ENCODE measurements at places on chromosomes 2 and 18. TPM values are rescaled to one million over a fixed set of nuclear protein-coding genes. Genes with fewer than 3 reads are reported as not detected.

The POU3F3 gene
- not detected for total RNA-seq

The COLEC12 gene
- 0.17 TPM for total RNA-seq

The TACR1 gene
- not detected for total RNA-seq

The GAL3ST2 gene
- not detected for total RNA-seq

The CROCC2 gene
- total RNA-seq: not detected

The KCNS3 gene
- not detected for total RNA-seq

DNA sequence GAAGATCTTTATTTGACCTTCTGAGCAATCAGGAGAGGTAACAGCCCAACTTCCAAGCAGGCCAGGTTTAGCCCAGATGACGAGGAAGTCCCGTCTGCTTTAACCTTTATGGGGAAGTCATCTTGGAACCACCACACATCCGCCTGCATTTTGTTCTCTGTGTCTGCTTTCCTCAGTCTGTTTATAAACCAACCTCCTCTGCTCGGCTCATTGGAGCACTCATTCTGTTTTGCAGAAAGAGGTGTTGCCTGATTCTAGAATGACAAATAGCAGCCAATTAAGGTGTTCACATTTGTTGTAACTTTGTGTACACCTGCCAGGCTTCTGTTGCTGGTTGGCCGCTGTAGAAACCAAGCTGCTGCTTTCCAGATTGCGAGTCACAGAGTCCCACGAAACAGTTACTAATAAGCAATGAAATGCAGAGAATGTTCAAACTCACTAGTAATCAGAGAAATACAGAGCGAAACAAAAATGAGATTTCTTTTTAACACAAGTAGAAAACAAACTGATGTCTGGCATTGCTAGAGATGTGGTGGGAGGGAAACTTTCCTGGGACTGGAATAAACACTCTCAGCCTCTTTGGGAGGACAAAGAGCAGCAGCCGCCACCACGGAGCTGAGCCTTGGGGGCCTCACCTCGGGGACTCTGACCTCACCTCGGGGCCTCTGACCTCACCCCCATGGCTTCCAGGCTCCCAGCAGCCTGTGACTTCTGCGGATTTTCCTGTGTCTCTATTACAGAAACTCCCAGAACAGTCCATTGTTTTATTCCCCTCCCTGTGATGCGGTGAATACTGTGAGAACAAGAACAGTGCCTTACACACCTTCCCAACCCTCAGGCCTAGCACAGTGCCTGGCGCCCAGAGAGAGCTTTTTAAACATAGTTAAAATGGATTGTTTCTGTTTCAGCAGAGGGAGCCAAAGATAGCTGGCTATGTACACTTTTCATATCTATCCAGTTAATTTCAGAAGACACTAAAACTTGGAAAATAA is 64.0 kb downstream of the MBP start:
- peaks cover 10% of the 10 kb centered on the region for H3K36me3 ChIP-seq
- H3K27me3 ChIP-seq: no peaks in the 10 kb centered on the region
- H3K27ac ChIP-seq: peak overlapping the region; percentile 78
- DNase-seq: peak; percentile 74

- no peak for DNase-seq
- H3K27me3 ChIP-seq: no peaks in the 10 kb centered on the region
- no peaks in the 10 kb centered on the region for H3K4me1 ChIP-seq
Measured at GRCh38 chr18:37346048-37346447, 219.6 kb downstream of the CELF4 start.

DNA sequence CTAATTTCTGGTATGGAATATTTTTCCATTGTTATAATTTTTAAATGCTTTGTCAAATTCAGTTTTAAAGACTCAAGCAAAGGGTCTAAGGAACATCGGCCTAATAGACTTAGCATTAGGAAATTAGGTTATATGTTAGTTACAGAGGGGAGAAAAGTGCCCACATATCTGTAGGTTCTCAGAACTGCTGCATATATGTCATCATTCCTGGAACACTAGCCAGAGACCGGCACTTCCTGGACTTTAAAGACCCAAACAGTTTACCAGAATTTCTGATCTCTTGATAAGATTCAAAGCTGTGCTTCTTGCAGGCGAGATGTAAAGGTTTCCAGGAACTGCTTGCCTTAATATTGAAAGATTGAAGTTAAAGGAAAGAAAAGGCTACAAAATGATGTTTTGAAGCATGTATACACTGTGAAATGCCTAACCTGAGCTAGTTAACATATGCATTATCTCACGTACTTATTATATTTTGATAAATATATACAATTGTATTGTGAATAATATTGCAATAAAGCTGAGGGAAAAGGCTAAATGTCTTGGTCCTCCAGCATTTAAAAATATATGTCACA is 993.6 kb downstream of the LRP1B start:
- H3K27ac ChIP-seq: no peak overlapping the region
- DNase-seq: no peak
- H3K36me3 ChIP-seq: no peaks in the 10 kb centered on the region
- H3K27me3 ChIP-seq: no peaks in the 10 kb centered on the region

DNA sequence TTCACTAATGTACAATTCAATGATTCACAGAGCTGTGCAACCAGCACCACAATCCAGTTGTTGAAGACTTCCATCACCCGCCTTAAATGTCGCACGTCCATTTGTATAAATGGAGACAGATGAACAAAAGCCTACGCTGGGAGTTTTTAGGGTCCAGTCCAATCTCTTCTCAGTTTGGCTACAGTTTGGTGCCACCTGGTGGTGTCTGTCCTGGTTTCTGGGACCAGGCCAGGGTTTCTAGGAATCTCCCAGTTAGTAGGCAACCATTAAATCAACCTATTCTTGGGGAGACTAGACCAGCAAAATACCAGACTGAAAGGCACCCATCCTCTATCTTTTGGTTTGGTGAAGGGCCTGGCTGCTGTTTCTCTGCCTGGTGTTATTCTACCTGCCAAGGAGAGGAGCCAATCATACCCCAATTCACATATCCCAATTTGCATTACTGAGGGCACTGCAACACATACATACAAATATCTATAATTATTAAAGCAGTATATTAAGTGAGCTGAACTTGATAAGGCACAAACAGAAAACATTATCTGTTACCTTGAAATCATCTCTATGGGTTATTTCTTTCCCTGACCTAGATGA is 3.2 kb upstream of the DDX1 start:
- no peak overlapping the region for H3K27ac ChIP-seq
- H3K27me3 ChIP-seq: no peaks in the 10 kb centered on the region
- no peak for DNase-seq
- H3K4me1 ChIP-seq: peaks cover 18% of the 10 kb centered on the region

DNA sequence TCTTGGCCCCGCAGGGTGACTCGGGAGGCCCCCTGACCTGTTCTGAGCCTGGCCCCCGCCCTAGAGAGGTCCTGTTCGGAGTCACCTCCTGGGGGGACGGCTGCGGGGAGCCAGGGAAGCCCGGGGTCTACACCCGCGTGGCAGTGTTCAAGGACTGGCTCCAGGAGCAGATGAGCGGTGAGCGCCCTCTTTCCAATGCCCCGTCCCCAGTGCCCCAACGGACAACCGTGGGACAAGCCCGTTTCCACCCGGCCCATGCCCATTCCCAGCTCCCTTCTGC is 2.6 kb upstream of the CHRND start:
- H3K36me3 ChIP-seq: no peaks in the 10 kb centered on the region
- H3K4me3 ChIP-seq: no peak overlapping the region
- H3K27me3 ChIP-seq: peaks cover 14% of the 10 kb centered on the region
- H3K4me1 ChIP-seq: peaks cover 26% of the 10 kb centered on the region

- no peaks in the 10 kb centered on the region for H3K36me3 ChIP-seq
- no peak overlapping the region for H3K27ac ChIP-seq
- no peaks in the 10 kb centered on the region for H3K27me3 ChIP-seq
- H3K4me1 ChIP-seq: no peaks in the 10 kb centered on the region
- no peak for DNase-seq
Measured at GRCh38 chr2:206189691-206190090, 30.0 kb downstream of the EEF1B2 start.

- DNase-seq: no peak
- H3K27ac ChIP-seq: no peak overlapping the region
- H3K4me3 ChIP-seq: no peak overlapping the region
- no peaks in the 10 kb centered on the region for H3K27me3 ChIP-seq
- no peaks in the 10 kb centered on the region for H3K36me3 ChIP-seq
- no peaks in the 10 kb centered on the region for H3K4me1 ChIP-seq
Measured at GRCh38 chr2:192026825-192027120, 168.0 kb downstream of the TMEFF2 start.

DNA sequence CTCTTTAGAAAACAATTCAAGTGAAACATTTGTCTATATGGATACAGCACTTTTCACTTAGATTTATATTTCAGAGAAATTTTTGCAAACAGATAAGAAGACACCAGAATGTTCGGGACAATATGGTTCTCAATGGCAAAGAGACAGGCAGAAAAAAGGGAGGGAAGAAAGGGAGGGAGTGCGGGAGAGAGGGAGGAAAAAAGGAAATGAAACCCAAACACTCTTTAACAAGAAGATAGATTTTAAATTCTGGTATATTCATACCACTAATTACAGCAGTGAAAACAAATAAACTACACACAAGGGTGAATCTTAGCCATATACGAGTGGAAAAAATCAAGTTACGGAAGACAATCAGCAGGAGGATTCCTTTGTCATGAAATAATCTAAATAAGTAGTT is 3.0 kb downstream of the PASK start:
- H3K27me3 ChIP-seq: no peaks in the 10 kb centered on the region
- no peak overlapping the region for H3K27ac ChIP-seq
- peaks cover 19% of the 10 kb centered on the region for H3K4me1 ChIP-seq

- H3K4me3 ChIP-seq: peak overlapping the region; percentile 20
- H3K4me1 ChIP-seq: peaks cover 41% of the 10 kb centered on the region
- DNase-seq: no peak
Measured at GRCh38 chr2:233353101-233353768, 1.1 kb upstream of the DGKD start.

DNA sequence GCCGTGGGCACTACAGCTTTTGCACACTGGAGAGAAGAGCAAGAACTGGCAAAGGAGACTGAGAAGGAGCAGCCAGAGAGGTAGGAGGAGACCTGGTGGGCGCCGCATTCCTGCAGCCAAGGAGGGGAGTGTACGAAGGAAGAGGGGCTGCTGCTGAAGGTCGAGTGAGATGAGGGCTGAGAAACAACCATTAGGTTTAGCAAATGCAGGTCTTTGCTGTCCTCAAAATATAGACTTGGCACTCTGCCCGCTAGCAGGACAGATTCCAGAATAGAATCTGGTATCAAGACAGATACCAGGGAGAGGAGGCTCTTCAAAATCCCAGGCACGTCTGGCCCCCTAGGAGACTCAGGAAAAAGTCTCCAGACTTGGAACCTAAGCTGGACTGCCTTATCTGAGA is 83.0 kb downstream of the TGOLN2 start:
- no peak overlapping the region for H3K27ac ChIP-seq
- no peak for DNase-seq
- no peaks in the 10 kb centered on the region for H3K4me1 ChIP-seq

GRCh38 chr2:1422716-1423285 is 9.5 kb downstream of the TPO start:
- H3K4me3 ChIP-seq: no peak overlapping the region
- H3K4me1 ChIP-seq: no peaks in the 10 kb centered on the region
- H3K27ac ChIP-seq: no peak overlapping the region
- DNase-seq: no peak
- H3K27me3 ChIP-seq: no peaks in the 10 kb centered on the region

DNA sequence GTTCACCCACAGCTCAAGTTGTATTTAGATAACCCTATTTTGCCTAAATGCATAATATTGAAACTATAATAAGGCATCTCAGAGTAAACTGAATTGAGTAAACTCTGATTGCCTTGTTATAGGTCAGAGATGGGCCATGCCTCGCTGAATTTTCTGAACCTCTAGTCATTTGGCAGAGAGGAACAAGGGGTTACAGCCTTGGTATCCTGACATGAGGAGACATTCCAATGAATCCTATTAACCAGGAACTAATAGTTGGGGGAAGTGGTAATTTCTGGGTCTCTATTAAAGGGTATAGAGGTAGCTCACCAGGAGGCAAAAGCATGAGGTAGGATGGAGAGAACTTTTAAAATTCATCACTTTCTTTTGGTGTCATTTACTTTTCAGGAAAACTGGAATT is 227.4 kb upstream of the CHST9 start:
- H3K36me3 ChIP-seq: no peaks in the 10 kb centered on the region
- no peaks in the 10 kb centered on the region for H3K4me1 ChIP-seq
- no peak for DNase-seq
- H3K4me3 ChIP-seq: no peak overlapping the region
- H3K27me3 ChIP-seq: no peaks in the 10 kb centered on the region
- H3K27ac ChIP-seq: no peak overlapping the region

All from CD4-positive, alpha-beta memory T cell (primary cell).